ENCODE measurements at places on chromosomes 3 and 15.

DNA sequence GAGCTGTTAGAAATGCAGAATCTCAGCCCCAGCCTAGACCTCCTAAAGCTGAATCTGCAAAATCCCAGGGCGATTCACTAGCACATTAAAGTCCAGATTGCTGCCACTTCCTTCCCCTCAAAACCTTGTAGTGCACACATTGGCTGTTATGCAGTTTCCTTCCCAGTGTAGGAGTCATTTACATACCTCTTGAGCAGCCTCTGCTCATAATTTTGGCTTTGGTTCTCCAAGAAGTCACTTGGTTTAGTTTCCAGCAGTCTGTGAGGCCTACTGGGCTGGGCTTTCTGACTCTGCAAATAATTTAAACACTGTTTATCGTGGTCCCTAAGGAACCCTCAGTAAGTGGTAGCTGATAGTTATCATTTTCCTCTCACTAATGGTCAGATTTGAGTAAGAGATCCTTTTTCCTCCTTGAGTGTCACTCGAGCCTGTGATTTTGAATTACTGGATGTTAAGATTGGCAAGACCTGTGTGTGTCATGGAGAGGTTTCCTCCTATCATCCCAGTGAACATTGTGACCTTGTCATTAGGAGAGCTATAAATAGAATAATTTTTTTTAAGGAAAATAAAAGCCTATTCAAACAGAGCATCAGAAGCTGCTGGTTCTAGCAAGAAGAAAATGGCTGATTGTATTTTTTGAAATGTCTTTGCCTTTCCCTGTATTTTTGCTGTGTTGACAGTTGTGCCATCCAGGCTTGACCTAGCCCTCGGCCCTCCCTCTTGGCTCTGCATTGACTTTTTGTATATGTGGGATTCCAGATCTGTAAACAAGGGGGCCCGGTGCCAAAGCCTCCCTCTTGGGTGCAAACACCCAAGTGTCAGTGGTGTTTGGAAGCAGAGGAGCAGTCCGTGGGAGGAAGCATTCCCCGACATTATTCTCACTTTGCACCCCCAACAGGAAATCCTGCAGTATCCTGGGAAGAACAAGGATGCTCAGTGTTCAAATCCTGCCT lies 134.8 kb upstream of the ANKRD28 start:
- no peak for DNase-seq

- no peak for DNase-seq
Measured at GRCh38 chr15:58932710-58933280, 684 bp downstream of the SLTM start.

- peak; percentile 38 for DNase-seq
Measured at GRCh38 chr3:107416886-107417285, 39.6 kb downstream of the CCDC54 start.

DNA sequence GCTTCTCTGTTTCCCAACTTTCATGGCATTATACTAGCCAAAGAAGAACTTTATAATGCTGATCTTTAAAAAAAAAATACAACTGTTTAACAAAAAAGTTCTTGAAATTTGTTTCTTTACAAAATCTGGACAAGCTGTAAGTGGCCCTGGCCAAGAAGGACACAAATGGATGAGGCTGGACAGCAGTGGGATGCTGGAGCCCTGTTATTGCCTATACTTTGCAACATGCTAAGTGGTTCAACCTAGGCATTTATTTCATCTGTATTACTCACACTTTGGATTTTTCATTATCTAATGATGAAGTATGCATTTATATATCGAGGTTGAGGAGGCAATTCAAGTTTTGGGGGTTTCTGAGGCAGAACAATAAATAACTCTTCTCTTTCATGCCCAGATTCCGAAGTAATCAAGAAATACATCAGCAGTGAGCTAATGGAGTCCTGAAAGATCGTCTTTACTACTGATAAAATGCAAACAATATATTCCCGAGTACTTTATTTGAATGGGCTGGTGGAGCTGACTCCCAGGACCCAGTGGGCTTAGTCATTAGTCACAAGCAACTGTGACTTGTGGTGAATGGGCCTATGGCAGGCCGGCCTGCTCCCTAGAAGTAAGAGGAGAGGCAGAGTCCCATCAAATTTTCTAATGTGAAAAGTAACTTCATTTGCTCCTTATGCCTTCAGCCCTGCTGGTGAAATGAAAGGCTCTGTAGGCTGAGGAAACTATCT lies 177.3 kb upstream of the DPH6 start:
- no peak for DNase-seq

GRCh38 chr3:59709702-59710553 lies 660.1 kb upstream of the CFAP20DC start:
- no peak for DNase-seq

Measured in MCF 10A (cell line).